ENCODE measurements at places on chromosomes 1 and 21.

- DNase-seq, result no peak
These were observed 522 bp downstream of the SLC45A1 start for GRCh38 chr1:8318436-8318835.

DNA sequence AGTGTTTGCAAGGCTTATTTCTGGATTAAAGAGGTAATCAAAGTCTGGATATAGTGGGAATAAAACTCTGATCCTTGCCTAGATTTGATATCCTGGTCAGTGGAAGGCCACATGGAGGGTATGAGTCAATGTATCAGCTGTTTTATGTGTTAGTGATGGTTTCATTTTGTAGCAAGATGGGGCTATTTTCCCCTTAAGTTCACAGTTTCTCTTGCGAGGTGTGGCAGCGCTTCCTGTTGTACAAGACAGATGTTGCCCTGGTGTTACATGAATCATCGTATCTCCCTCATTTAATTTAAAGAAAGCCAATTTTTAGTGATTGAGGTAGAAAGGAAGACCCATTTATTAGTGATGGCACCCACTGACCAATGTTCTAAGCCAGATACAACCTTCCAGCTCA, 220.2 kb downstream of the DUSP10 start:
- no peak for DNase-seq

GRCh38 chr1:20725189-20726117, 7.0 kb downstream of the SH2D5 start:
- DNase-seq, result no peak

GRCh38 chr1:23779826-23780371, 1.7 kb downstream of the PITHD1 start:
- no peak for DNase-seq

DNA sequence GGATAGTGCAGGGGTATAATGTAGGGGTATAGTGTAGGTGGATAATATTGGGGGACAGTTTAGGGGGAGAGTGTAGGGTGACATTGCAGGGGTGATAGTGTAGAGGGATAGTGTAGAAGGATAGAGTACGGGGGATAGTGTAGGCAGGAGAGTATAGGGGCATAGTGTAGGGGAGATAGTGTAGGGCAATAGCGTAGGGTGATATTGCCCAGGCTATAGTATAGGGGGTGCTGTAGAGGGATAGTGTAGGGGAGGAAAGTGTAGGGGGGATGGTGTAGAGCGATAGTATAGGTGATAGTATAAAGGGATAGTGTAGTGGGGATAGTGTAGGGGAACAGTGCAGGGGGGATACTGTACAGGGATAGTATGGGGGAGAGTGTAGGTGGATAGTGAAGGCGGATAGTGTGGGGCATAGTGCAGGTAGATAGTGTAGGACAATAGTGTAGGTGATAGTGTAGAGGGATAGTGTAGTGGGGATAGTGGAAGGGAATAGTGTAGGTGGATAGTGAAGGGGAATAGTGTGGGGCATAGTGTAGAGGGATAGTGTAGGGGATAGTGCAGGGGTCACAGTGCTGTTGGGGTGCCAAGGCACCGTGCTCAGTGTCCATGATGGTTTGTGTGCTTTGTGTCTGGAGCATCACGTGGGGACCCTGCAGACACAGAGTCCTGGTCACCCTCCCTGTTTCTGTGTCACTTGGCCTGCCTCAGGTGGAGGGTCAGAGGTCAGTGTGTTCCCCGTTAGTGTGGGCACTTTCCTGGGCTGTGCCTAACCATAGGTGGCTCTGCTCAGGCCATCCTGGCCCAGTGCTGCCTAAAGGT, 10.5 kb upstream of the ARF1 start:
- no peak for DNase-seq

DNA sequence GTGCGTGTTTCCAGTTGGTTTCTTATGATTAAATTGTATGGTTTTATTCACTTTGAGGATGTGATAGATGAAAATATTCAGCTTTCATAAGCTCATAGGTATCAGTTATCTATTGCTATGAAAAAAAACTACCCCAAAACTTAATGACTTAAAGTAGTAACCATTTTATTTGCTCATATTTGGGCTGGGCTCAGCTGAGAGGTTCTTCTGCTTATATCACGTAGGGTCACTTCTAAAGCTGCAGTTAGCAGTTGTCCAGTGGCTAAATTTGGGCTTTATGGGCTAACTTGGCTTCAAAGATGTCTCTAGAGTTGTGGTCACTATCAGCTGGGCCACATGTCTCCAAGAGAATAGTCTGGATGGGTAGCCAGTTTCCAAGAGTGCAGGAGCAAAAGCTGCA, 206.4 kb upstream of the LYPLAL1 start:
- no peak for DNase-seq

DNA sequence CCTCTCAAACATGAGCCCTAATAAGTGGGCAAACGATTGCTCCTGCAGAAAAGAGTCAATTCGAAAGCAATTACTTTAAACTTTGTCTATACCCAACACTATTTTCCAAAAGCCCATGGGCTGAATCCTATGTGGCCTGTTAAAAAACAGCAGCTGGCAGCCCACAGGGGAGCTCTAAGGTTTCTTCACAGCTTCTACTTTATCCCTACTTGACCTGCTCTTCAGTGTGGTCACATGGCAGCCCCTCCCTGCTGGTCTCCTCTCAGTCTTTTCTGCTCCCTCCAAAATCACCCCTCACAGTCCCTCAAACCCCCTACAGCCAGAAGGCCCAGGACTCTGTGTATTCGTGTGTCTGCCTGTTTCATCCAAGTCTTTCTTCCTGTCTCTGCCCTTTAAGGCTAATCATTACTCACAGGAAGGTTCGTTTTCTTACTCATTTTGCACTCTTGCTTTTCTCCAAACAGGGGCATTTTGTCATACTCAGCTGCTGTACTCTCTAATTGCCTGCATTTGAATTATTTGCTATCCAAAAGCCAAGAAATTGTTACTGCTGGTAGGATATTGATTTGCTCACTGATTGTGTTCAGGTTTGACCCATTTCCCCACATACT, 62.4 kb upstream of the FAM3B start:
- no peak for DNase-seq

- no peak for DNase-seq
These were observed 17.6 kb downstream of the NFASC start for GRCh38 chr1:204888294-204888693.

- no peak for DNase-seq
These were observed 208.2 kb upstream of the GRIK3 start for GRCh38 chr1:37242501-37242900.

DNA sequence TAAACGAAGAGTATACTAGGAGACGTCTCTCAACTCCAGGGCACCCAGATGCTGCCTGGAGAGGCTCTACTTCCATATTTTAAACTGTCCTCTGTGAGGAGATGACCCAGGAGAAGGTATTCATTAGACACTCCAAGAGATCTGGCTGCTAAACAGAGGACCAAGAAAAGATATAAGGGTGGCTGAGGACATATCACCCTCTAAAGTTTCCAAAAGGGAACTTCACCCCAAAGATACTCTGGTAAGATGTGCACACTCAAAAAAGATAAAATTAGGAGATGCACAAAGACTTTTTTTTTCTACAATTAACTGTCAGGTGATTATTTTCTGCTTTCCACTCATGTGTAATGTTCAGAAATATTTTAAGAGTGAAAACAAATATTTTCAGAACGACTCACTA, 1.4 kb downstream of the ZNF670 start:
- no peak for DNase-seq

DNA sequence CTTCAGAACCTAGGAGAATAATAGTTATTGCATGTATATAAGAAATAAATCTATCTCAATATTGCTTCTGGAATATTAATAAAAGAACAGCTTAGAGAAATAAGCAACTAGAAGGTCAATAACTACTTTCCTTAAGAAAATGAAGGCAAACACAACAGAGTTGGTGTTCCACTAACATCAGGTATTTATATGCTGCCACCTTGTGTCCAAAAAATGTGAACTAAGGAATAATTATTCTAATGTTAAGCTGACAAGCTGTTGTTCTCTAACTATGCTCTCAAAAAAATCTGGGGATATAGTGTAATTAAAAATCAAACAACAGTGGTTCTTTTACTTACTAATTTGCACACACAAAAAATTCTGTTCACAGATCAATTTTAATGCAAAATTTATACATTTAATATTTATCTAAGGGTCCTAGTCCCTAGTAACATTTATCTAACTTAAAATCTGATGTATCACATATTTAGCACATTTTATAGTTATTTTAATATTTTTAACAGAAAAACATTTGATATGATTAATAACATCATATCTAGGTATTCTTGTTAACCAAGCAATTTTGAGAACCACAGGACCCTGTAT, 39.6 kb downstream of the UCHL5 start:
- DNase-seq, result no peak

DNA sequence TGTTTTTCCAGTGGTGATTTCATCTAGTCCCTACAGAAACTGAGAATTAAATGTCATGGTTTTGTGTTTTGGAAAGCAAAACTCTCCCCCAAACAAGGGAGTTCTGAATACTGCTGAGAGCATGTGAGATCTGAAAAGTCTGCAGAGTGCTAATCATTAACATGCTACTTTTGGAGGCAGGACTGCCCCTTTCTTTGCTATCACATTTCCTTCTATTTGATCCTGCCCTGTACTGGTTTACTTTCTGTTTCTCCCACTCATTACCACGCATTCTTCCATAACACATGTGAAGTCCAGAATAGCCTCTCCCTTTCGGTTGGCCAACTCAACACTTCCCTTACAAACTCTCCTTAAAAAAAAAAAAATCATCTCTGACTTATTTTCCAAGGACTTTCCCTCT, 63.6 kb downstream of the GADD45A start:
- no peak for DNase-seq

- no peak for DNase-seq
These were observed 41.6 kb downstream of the PCNX2 start for GRCh38 chr1:233253832-233254331.

GRCh38 chr1:100404821-100405220, 52.5 kb downstream of the CDC14A start:
- DNase-seq, result no peak

- DNase-seq, result no peak
These were observed 65.2 kb upstream of the TARBP1 start for GRCh38 chr1:234544087-234544579.

- no peak for DNase-seq
These were observed at the start of gene SLC25A34 for GRCh38 chr1:15736038-15736891. SLC25A34 (plus strand) TSS chr1:15736258; CDS start chr1:15736486, 228 bp downstream.

DNA sequence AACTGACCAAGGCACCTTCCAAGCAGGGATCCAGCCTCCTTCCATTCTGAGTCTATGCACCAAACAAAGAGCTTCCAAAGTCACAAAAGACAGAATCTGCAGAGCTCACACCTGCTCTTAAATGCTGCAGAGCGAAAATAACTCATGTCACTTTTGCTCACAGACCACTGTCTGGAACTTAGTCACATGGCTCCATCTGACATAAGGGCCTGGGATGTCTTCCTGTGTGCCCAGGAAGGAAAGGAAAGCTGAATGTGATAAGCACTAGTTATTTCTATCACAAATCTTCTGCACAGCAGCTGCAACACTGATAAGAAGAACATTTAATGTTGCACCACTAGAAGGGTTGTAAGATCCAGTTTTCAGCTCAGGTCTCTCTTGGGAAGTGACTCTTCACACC, 39.5 kb upstream of the SGIP1 start:
- no peak for DNase-seq

DNA sequence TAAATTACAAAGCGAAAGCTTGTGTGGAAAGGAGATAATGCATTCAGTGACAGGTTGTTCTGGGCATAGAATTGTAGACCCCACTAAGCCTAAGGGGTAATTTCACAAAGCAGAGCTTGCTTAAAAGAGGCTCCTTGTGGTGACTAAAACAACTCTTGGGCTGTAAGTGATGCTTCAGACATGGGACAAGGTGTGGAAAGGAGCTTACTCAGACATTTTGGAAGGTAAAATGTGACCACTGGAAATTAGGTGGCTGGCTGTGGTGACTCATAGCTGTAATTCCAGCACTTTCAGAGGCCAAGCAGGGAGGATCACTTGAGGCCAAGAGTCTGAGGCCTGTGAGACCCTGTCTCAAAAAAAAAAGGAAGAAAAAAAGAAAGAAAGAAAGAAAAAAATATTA, 51.1 kb upstream of the LRRC8C start:
- no peak for DNase-seq

DNA sequence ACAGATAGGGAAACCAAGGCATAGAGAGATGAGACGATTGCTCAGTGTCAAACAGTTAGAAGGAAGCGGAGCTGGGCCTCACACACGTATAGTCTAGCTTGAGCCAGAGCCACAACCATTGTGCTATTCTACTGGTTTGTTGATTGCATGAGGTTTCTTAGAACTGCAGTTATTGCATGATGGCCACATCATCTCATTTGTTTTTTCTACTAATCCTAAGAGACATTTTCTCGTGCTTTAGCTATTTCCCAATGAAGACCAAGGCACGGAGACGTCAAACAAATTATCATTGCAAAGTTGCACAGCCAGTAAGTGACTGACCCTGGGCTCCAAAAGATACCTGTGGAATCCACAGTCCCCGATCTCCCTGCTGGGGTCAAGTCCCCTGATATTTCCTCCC, 25.1 kb upstream of the ZNF362 start:
- no peak for DNase-seq

DNA sequence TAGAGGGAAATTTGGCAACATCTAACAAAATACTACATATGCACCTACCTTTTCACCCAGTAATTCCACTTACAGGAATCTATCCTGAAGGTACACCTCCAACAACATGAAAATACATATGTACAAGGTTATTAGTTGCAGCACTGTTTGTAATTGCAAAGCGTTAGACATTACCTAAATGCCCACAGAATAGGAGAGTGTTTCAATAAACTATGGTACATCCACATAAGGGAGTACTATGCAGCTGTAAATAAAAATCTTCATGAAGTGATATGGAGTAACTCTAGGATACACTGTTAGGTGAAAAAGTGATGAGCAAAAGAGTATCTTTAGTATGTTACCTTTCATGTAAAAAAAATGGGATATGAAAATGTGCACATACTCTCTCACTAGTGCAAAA, 126.1 kb downstream of the ACBD6 start:
- DNase-seq, result no peak

- DNase-seq, result no peak
These were observed 47.6 kb upstream of the MTR start for GRCh38 chr1:236747311-236747985.

- no peak for DNase-seq
These were observed 144.1 kb downstream of the LRRC40 start for GRCh38 chr1:70061231-70061630.

DNA sequence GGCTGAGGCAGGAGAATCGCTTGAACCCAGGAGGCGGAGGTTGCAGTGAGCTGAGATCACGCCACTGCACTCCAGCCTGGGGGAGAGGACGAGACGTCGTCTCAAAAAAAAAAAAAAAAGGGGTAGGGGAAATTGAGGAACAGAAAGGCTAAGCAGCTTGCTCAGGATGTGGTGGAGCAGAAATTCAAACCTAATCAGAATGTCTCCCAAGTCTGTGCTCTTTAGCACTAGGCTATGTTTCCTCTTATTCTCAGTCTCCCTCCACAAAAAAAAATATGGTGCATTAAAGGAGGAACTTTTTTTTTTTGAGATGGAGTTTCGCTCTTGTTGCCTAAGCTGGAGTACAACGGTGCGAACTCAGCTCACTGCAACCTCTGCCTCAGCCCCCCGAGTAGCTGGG, 114.2 kb downstream of the SLC16A1 start:
- no peak for DNase-seq

DNA sequence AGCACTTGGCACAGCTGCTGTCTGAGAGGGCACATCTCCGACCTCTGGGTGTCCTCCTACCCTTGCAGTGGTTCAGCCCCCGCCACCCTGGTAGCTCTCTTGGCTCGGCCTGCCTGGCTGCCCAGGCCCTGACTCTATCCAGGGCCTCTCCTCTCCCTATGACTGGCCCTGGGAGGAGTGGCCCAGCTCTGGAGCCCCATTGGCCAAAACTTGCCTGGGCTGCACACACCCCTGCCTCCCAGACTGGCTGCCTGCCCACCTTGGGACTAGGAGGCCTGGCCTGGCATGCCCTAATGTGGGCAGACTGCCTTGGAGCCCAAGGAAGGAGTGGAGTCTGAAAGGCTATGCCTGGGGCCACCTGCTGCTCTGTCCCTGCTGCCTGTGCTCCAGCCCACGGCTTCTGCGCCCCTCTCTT, 33.6 kb downstream of the ACOT11 start:
- no peak for DNase-seq
